Activated naive CD4-positive, alpha-beta T cell treated with anti-CD3 and anti-CD28 coated beads for 36 hours (primary cell): ENCODE measurements at places on chromosomes 16 and 17.

- DNase-seq, result no peak
These were observed 222.5 kb downstream of the C16orf78 start for GRCh38 chr16:49596068-49596467.

- no peak for DNase-seq
These were observed 226.3 kb downstream of the WWOX start for GRCh38 chr16:78325468-78326352.

DNA sequence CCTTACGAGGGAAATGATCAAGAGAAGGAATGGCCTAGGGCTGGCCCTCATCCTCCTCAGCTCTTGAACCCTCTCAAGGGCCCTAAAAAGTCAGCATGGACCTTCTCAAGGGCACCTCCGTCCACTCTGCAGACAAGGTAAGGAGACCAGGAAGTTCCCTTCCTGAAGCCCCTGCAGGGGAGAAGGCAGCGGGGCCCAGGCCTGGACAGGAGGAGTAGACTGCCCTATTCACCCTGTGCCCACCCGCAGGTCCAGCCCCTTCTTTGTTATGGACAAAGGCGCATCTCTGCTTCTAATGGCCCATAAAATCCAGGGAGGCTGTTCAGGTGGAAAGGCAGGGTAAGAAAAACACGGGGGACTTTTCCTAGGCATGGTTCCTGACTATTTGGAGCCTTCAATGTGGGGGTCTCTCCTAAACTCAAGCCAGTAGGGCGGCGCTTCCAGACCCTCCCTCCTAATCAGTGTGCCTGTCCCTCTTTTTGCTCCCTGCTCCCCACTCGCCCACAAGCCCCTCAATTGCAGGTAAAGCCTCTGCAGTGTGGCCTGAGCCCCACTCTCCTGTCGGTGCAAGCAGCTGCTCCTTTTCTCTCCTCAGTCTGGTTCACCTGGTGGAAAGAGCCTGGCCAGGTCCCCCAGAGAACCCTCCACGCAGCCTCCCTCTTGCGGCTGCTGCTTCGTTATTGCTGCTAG is 28.2 kb downstream of the AXIN2 start:
- no peak for DNase-seq

DNA sequence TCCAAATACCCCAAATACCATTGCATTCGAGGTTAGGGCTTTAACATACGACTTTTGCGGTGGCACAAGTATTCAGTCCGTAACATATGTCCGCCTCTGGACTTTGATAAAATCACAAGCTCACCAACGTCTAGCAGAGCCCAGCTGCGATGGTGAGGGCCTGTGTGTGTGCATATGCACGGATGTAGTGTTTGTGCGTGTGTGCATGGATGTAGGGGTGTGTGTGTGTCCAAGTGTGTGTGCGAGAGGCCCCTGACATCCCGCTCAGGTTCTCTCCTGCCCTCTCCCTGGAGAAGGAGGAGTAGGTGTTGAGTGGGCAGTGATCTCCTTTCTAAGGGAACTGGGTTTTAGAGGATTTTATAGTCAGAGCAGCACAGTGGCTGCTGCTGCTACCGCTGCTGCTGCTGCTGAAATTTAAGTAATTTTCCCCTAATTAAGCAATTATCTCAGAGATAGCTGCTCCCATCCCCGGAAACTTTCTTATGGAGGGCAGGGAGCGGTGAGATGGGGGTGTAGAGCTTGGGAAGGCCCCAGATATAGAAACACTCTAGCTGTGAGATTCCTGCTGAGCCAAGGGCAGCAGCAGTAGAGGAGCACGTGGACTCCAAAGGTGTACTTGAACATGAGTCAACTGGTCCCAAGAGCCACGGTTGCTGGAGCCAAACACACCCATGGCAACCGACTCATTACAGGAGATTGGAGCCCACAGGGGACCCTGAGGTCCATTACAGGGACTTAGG is 121.7 kb upstream of the SDK2 start:
- DNase-seq, result no peak

DNA sequence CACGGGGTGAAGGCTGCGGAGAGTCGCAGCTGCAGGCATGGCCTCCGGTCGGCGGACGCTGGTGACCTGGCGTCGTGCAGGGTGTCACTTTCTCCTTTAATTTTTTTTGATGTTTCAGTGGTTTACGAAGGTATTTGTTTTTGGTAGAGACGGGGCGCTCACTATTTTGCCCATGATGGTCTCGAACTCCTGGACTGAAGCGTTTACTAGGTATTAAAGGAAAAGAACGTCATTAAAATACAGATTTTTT is 17.1 kb downstream of the ZNF213 start:
- DNase-seq, result peak; percentile 56

DNA sequence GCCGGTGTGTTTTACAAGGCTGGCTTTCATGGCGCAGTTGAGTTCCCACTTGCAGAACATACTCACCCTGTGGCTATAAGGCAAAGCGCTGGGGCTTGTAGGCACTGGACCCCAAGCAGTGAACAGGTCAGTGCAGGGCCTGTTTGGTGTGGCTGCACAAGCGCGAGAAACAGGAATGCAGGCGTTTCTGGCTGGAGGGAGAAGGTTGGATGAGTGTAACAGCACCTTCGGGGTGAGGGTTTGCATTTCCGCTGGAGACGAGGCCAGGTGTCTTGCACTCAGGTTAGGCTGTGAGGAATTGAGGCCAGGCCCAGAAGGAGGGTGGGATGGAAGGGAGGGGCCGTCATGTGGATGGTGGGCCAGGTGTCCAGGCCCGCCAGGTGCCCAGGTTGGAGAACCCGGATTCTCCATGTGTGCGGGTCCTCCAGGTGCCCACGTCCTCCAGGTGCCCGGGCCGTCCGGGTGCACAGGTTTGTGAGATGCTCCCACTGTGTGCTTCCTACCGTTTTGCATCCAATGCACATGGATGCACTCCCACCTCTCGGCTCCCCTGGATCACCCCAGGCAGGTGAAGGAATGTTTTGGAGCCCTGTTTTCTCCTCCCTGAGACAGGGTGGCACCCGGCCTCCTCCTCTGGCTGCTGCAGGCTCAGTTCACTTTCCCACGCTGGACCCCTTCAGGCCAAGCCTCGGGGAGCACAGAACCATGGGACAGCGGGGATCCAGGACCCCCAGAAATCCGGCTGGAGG is 46.0 kb downstream of the SLC7A5 start:
- DNase-seq, result no peak

GRCh38 chr16:27220991-27221390 is 17.7 kb downstream of the KDM8 start:
- no peak for DNase-seq

DNA sequence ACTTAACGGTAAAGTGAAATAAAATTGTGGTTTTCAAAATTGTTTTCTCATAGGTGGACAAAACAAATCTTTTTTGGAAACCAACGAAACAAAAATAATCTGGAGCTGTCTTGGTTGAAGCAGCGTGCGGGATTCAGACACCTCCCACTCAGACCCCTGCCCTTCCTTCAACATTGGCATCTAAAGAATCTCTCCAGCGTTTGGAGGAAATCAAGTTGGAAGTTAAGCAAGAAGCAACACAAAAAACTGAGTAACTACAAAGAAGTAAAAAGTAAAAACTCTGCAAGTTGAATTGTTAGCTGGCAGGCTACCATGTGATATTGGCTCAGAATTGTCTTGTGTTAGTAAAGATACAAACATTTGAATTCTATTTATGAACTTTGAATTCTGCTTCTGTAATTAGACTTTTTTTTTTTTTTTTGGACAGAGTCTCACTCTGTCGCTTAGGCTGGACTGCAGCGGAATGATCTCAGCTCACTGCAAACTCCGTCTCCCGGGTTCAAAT is 361.0 kb upstream of the PMFBP1 start:
- no peak for DNase-seq

DNA sequence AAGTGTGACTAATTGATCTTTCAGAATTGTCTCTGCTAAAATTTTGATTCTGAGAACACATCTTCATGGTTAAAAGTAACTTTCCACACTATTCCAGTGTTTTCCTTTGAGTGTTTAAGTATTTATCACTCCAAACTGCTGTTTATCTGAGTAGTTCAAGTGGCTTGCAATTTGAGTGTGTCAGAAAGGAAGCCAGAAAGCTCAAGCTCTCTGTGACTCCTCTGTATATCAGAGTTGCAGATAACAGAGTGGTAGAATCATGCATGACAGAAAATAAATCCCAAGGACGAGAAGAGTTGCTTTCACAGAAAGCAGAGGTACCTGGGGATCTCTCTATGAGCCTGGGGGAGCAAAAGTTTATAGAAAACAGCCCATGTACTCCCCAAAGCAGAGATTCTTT is 130.0 kb downstream of the CYB561 start:
- DNase-seq, result no peak

GRCh38 chr17:78840530-78840779 is 159 bp downstream of the USP36 start:
- DNase-seq, result no peak

- peak; percentile 84 for DNase-seq
These were observed 4.6 kb downstream of the UNC119 start for GRCh38 chr17:28547623-28548416.

- DNase-seq, result no peak
These were observed 99.0 kb upstream of the CDH5 start for GRCh38 chr16:66267292-66268014.

- DNase-seq, result no peak
These were observed 20.9 kb upstream of the CALB2 start for GRCh38 chr16:71337631-71338030.

- no peak for DNase-seq
These were observed 18.0 kb downstream of the SLC47A1 start for GRCh38 chr17:19551591-19552148.

- DNase-seq, result peak; percentile 92
These were observed 5.6 kb downstream of the RARA start for GRCh38 chr17:40314584-40314956.

DNA sequence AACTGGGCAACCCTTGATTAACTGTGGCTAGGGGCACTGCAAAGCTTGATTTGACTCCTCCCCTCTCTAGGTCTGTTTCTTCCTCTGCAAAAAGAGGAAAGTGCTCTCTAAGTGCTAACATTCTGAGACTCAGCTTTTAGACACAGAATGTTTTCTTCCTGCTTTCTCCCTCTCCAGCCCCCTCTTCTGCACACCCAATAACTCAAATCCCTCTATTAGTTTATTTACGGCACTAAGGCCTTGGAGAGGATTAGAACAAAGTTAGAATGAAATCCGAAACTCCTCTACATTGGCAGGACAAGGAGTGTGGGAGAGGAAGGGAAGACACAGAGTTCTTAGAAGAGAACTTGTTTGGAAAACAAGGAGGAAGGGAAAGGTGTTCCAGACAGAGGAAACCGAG is 3.3 kb upstream of the SBK1 start:
- DNase-seq, result no peak

- DNase-seq, result no peak
These were observed 11.3 kb downstream of the LMF1 start for GRCh38 chr16:959232-960040.

DNA sequence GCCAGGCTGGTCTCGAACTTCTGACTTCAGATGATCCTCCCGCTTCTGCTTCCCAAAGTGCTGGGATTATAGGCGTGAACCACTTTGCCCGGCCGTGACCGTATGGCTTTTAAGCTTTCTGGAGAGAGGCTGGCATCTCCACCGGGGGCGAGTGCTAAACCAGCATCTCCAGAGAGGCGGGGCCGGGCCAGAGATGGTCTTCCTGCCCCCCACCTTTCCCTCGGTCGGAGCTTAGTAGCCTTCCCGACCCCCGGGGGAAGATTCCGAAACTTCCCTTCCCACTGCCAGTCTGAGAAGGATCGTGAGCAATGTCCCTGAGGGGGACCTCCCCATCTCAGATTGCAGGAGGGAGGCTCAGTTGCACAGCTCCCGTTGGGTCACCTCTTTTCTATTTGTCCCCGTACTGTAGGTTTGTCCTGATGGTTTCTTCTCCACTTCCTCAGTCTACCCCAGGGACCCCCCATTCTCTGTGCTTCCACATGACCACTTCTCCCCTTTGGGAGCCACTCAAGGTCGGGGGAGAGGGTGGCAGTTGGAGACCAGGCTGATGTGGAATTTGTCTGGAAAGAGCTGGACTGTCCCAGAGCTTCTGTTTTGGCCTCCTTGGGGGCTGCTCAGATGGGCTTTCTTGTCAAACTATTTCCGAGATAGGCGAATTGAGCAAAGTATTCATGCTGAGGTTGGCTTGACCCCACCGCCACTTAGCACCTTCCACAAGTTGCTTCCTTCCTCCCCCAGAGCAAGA is 18.2 kb downstream of the IGF2BP1 start:
- no peak for DNase-seq

DNA sequence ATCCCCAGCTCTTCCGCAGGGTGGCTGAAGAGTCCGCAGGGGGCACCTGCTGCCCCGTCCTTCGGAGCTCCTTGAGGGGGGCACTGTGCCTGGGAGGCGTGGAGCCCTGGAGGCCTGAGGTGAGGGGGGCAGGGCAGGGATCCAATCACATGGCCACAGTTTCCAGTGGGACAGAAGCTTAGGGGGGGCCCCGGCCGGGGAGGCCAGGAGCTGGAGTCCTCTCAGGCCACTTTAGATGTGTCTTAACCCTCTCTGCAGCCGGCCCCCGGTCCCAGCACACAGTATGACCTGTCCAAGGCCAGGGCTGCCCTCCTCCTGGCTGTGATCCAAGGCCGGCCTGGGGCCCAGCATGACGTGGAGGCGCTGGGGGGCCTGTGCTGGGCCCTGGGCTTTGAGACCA is 10.8 kb downstream of the ZNF213 start:
- DNase-seq, result no peak

DNA sequence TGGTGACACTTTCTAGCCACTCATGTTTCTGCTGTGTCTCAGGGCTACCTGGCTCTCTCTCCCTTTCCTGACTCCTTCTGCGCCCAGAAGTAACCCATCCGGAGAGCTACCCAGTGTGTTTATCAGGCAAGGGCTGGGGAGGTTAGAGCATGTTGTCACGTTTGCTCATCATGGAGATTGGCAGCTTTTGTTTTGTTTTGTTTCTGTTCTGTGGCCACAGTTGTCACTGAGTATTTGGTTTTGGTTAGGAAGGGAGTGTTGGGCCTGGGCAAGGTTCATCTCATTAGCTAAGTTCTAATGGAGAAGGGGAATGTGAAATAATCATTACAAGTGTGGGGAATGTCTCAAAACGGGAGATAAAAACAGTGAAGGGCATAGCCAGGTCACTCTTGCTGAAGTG is 390.8 kb downstream of the CPPED1 start:
- no peak for DNase-seq

- no peak for DNase-seq
These were observed 24.5 kb downstream of the PMP22 start for GRCh38 chr17:15240644-15241043.

DNA sequence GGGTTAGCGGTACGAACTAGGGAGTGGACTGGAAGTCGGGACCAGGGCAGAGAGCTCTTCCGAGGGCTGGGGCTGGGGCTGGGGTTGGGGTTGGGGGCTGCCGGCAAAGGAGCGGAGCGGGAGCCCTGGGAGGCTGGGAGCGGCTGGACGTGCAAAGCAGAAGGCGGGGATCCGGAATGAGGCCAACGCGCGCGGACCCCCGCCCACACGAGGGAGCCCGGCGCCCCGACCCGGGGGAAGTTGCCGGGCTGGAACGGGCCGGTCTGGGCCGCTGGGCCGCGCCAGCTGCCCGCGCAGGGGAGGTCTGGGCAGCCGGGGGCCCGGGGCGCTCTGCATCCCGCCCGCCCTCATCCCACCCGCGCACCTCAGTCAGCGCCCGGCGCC is 323 bp downstream of the ST3GAL2 start:
- no peak for DNase-seq
